CD14-positive monocyte (primary cell): ENCODE measurements at places on chromosomes 1 and 21.

DNA sequence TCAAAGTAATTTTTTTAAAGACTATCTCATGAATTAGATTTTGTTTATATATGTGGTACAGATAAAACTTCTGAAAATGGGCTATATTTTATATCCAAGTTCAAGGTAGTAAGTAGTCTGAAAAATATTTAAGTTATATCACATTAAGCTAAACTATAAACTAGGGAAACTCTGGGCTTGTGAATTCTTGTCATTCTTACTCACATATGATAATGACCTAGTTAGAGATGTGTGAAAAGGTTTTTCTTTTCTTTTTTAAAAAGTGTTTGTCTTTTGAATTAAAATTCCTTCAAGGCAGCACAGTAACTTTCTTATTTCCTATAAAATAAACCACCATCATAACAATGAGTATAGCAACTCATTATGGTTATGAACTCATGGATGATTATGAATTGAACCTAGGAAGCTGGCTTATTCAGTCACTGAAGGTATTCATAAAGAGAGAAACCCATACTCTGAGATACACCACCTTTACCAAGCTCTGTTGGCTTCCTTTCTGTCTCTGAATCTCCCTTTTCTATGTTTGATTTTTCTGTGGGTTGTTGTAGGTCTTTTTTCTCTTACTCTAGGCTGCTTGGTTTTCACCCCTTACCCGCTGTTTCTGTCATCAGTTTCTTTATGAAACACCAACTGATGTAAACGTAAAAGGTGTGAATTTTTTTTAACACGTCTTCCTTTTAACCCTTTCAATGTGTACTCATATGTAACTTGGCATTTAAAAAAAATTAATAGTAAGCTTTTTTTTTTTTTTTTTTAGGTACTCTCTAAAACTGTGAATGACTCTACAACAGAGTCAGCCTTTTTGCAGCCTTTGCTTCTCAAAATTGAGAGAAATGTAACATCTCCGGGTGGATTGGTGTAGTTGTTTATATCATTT lies 25.2 kb downstream of the IL12RB2 start:
- DNase-seq = no peak

GRCh38 chr1:187203257-187203656 lies 374.5 kb downstream of the PLA2G4A start:
- DNase-seq = no peak

GRCh38 chr1:180550241-180550640 lies 8.5 kb upstream of the OVAAL start:
- no peak for DNase-seq

DNA sequence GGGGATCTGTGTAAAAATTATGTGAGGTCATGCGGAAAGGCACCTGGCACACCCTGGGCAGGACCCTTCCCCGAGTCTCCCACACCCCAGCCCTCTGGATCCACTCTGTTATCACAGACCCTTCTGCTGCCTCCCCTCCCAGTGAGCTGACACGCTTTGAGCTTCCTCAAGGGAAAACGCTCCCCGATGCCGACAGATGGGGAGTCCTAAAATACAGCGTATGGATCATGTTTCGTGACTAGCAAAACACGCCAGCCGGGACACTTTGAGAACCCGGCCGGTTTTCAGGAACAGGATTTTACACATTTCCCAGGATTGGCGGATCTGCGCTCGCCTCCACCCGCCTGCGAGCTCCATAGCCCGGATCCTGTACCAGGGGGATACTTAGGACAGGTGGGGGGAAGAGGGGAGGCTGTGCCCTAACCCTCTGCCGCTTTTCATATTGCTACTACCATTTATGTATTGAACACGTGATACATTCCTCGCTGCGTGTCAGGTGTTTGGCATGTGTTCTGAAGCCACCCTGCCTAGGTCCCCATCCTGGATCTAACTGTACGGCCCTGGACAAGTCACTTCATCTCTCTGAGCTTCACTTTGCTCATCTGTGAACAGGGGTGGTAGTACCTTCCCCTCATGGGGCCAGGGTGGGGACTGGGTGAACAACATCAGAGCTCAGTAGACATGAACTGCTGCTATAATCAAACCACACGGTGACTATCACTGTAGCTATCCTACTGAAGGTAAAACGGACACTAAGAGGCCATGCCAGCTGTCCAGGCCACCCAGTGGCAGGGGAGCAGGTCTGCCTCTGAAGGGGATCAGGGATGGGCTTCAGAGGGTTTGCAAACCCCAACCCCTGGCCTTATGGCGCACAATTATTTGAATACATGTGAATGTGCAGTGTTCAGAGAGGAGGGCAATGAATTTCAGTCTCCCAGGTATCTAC lies 63.2 kb downstream of the SSBP3 start:
- DNase-seq = no peak

DNA sequence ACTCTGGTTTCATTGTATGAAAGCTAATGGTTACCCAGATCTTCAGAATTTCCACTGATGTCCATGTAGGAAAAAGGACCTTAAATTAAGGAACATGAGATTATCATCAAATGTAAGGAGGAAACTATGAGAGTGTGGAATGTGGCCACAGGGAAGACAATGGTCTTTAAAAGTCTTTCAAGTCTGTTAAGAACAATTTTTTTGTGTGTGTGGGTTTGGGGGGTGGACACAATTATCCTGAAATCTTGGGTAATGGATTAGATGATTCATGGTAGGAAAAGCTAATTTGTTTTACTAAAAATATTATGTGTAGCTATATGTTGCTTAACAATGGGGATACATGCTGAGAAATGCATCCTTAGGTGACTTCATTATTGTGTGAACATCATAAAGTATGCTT lies 72.9 kb downstream of the PLA2G4A start:
- no peak for DNase-seq

DNA sequence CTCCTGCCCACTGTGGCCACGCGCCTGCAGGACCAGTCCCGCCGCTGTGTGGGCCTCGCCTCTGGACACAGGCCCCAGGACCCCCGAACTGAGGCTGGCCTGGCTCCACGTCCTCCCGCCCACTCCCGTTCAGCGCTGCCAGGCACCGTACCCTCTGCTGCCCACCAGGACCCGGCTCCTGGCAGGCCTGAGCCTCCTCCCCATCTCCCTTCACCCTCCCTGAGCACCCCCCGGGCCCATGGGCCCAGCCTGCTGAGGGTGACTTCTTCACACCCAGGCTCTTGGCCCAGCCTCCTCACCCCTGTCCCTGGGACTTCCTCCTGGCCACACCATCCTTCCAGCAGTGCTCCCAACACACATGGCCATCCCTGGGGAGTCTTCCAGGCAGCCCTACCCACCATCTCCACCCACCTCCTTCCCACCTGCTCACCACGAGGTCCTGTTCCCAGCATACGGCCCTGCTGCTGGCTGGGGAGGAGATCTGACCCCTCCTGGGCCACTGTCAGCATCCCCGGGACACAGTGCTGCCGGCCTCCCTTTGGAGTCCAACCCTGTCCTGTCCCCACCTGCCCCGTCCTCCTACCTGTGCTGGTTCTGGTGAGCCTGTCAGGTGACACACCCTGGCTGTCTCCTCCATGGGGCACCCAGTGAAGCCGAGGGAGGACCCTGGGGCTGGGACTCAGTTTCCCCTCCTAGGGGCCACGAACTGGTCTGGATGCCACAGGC lies 53.7 kb downstream of the SLX9 start:
- no peak for DNase-seq

- DNase-seq = no peak
These were observed 432.0 kb downstream of the SETD4 start for GRCh38 chr21:35628316-35628715.

GRCh38 chr1:2019571-2020309 lies 595 bp downstream of the GABRD start:
- DNase-seq = no peak

DNA sequence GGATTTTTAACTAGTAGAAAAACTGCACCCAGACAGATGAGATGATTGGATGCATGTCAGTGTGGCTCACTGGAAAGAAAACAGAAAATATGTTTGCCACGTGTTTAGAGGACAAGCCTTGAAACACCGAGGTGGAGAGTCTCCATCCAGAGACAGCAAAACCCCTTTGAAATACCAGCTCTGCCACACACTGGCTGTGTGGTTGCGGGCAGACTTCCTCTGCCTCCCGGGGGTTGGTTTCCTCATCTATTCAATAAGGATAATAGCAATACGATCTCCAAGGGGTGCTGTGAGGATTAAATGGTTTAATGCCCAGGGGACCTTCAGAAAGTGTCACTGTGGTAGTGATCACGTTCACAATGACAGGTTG lies 67.2 kb upstream of the PARP1 start:
- DNase-seq = no peak

DNA sequence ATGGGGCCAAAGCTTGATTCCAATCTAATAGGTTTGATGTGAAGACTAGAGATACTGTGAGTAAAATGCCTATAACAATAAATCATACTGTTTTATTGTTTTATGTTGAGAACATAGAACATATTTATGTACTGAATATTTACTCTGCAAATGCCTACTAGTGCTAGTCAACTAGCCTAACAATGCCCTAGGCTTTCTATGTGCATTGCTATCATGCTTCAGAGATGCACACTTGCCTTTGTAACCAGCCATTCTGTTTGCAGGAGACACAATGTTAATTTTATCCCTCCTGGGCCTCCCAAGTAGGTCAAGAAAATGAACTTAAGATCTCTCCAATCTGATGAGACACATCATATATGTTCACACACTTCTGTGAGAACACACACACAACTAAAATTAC lies 530.8 kb upstream of the BEND5 start:
- no peak for DNase-seq

GRCh38 chr1:212713465-212714136 lies 14.0 kb upstream of the BATF3 start:
- DNase-seq = no peak

GRCh38 chr1:89724369-89725010 lies 91.6 kb downstream of the LRRC8C start:
- DNase-seq = peak; percentile 86

DNA sequence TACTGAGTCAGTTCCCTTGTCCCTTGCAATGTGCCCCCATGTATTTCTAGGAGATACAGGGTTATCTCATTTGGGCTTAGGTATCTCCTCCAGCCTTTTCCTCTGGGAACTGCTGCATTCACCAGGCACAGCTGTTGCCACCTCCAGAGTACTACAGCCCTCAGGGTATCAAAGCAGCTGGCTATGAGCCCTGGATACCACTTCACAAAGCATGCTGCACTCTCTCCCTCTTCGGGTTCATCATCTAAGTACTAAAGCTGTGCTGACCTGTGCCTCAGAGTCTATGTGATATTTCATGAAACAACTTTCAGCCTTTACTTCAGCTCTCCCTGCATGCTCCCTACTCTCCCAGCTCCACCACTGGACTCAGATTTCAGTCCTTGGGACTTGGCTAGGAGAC lies 62.3 kb downstream of the CCDC185 start:
- no peak for DNase-seq

- no peak for DNase-seq
These were observed 79.5 kb downstream of the TM2D1 start for GRCh38 chr1:61645476-61645875.

DNA sequence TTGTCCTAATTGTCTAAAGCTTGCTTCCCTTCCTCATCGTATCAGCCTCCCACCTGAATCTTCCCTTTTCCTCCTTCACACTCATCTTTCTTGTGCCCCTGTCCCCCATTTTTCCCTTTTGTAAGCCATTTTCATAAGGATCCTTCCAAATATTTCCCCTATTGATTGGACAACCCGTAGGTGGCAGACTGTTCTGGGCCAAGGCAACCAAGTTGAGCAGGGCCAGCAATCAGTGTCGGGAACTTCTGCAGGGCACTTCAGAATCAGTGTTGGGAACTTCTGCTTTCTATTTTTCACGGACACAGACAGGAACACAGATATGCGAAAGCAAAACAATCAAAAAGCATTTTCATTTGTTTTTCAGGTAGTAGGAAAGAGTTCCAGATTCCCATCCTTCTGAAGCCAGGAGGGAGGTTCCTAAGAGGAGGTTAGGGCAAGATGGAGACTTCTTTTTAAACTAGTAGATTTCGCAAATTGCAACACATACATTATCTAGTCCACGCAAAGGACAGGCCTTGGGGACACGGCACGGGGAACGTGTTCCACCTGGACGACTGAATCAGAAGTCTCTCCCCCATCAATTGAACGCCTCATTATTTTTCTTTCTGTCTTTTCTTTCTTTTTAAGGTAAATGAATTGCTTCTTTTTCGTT lies 691 bp upstream of the MPZL1 start:
- peak; percentile 58 for DNase-seq

DNA sequence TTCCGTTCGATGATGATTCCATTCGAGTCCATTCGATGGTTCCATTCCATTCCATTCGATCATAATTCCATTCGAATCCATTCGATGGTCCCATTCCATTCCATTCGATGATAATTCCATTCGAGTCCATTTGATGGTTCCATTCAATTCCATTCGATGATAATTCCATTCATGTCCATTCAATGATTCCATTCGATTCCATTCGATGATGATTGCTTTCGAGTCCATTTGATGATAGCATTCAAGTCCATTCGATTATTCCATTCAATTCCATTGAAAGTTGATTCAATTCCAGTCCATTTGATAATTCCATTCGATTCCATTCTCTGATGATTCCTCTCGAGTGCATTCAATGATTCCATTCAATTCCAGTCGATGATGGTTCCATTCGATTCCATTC lies 3895.3 kb downstream of the SRGAP2C start:
- no peak for DNase-seq

- DNase-seq = no peak
These were observed 150.8 kb downstream of the VPS13D start for GRCh38 chr1:12380326-12381249.

GRCh38 chr21:42531771-42532170 lies 18.1 kb downstream of the SLC37A1 start:
- DNase-seq = no peak

GRCh38 chr21:14513804-14514203 lies 32.3 kb downstream of the SAMSN1 start:
- no peak for DNase-seq

DNA sequence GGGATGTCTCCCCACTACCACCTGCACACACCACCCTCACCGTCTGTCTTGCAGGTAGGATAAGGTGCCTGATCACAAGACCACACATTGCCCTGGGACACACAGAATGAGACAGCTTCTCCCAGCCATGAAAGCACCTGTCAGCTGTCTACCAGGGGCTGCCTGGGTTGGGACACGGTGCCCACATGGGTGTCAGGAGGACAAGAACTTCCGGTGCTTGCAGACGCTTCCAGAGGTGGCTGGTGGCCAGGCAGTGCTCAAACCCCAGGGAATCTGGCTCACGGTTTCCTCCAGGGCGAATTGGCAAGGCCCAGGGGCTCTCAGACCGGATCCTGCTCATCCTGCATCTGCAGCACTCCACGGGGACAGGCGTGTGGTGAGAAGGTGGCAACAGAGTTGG lies 182.6 kb upstream of the ARHGEF16 start:
- no peak for DNase-seq

- DNase-seq = no peak
These were observed 1052.8 kb downstream of the TTLL7 start for GRCh38 chr1:82946096-82946605.

GRCh38 chr1:164754088-164754600 lies 195.2 kb downstream of the PBX1 start:
- no peak for DNase-seq

GRCh38 chr21:38902608-38903445 lies 97.1 kb downstream of the ETS2 start:
- no peak for DNase-seq

DNA sequence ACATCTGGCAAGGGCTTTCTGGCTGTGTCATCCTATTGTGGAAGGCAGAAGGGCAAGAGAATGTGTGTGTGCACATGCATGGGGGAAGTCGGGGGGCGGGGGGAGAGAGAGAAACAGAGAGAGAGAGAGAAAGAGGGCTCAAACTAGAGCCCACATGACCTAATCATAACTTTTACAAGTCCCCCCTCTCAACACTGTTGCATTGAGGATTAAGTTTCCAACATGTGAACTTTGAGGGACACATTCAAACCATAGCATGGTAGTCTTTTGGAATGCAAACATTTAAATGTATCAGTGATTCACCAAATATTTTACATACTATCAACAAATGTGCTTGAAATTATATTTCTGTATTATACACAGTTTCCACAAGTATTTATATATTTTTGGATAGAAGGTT lies 655.4 kb upstream of the B3GALT2 start:
- no peak for DNase-seq
